ENCODE measurements at places on chromosomes 4 and X.

- DNase-seq = no peak
Observed at GRCh38 chrX:71992711-71993110, 82.1 kb downstream of the NHSL2 start.

- DNase-seq = peak; percentile 42
Observed at GRCh38 chrX:100409610-100410590, at the start of gene PCDH19. PCDH19 (minus strand) TSS chrX:100410273; CDS start chrX:100408597, 1,676 bp downstream.

- DNase-seq = no peak
Observed at GRCh38 chr4:65023081-65023480, 613.8 kb upstream of the TECRL start.

GRCh38 chr4:8893624-8894423 lies 22.2 kb upstream of the HMX1 start:
- no peak for DNase-seq

GRCh38 chr4:90824266-90825150 lies 697.3 kb downstream of the CCSER1 start:
- DNase-seq = no peak

- DNase-seq = no peak
Observed at GRCh38 chr4:122673252-122673651, 52.4 kb upstream of the IL21 start.

DNA sequence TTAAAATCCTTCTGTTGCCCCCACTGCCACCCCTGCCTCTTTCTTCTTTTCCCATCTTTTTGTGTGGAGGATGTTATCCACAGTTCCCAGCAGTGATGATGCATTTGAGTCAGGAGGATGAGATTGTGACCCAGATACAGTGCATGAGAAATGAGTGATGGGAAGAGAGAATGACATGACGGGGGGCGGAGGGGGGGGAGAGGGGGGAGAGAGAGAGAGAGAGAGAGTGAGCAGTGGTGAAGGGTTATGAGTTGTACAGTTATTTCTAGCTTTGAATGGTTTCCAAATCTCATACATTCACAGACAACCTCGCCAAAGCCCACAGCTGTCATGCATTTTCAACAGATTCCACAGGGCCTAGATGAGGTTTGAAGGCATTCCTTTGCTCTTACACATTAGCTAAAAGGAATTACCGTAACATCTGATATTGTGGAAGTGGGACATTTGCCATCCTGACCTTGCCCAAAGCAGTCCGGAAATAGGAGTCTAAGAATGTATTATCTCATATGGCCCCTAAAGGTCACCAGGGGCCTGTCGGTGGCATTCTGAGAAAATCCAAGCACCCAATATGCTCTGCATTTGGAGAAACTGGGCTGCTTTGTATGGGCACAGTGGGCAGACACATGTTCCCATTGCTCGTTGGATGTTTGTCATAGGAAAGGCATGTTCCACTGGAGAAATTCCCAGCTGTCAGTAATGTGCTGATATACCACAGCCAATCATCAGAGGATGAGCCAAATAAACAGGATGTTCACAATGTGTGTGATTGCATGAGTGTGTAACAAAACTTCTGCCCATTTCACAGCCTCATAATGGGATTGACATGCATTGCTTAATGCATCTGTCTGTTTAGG lies 435.8 kb downstream of the SPRY1 start:
- DNase-seq = no peak

GRCh38 chr4:40214038-40214437 lies 17.2 kb downstream of the RHOH start:
- DNase-seq = no peak

- no peak for DNase-seq
Observed at GRCh38 chr4:185235843-185236503, 26.6 kb downstream of the SNX25 start.

DNA sequence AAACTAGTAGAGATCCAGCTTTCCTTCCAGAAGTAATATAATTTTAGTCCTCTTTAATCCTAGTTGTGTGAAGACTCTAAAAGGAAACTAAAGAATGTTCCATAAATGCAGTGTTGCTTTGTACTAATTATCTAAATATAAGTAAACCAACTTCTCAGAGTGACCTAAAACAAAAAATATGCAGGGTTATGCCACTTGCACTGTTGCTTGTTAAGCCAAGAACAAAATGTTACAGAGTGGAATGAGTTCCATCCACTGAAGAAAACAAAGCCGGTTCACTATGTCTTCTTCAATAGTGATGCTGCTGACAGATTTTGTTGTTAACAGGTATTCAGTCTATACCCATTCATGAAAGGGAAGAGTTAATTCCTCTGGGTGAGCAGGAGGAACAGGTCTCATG lies 252.0 kb upstream of the DIAPH2 start:
- no peak for DNase-seq

GRCh38 chrX:150683536-150684146 lies 9.6 kb upstream of the MTMR1 start:
- peak; percentile 24 for DNase-seq

- no peak for DNase-seq
Observed at GRCh38 chrX:34341258-34341657, 209.1 kb upstream of the FAM47A start.

DNA sequence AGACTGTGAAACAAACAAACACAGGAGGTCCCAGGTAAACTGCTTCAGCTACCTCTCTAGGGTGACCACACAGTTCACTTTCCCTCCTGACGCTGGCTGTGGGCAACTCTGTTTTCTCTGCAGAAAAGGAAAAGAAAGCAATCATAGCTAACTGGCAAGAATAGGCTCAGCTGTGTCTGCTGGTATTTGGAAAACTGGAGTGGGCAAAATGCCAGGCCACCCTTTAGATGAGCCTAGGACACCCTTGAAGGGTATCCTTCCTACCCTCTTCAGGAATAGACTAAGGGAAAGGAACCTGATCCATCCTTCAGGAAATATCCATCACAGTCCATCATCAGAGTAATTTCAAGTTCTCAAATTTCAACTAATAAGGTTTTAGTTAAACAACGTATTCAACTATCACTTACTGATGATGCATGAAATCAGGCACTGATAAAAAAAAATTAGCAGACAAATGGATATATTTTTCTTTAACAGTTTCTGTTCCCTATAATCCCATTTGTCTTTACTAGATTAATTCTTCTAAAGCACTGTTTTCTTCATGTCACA lies 60.9 kb downstream of the CAMK2D start:
- no peak for DNase-seq

DNA sequence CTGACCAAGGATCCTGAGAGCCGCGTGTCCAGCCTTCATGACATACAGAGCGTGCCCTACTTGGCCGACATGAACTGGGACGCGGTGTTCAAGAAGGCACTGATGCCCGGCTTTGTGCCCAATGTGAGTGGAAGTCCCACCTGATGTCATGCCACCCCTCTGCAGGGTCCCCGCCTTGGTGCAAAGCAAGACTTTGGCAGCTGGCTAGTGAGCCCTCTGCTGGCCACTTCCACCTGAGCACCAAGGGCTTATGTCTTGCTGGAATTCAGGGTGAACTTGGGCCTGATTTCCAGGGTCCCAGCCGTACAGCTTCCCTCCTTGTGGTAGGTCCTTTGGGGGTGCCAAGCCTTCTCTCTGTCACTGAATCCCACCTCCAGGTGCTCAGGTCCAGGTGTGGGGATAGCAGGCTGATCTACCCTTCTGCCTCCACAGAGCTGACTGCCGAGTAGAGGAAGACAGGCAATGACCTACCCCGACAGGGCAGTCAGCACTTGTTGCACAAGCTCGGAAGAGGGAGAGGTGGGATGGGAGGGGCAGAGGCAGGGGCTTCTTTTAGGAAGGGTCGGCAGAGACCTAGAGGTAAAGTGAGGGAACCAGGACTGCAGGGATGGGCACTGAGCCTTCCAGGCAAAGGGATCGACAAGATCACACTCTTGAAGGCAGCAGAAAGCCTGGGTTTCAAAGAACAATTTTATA lies 248.1 kb downstream of the EVC2 start:
- no peak for DNase-seq

DNA sequence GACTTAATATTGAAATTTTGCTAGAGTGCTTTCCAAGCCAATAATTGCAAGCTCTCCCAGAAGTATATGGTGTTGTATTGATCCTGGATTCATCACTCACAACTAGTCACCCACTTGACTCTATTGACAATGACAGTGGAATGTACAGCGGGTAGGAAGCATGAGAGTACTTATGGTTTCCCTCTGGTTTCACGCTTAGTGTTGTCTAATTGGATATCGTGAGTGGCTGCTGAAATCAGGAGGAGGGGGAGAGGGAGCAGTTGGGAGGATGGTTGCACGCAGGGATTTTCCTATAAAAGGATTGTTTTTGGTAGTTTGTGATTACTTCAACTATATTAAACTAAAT lies 1819.5 kb upstream of the TENM3 start:
- no peak for DNase-seq

DNA sequence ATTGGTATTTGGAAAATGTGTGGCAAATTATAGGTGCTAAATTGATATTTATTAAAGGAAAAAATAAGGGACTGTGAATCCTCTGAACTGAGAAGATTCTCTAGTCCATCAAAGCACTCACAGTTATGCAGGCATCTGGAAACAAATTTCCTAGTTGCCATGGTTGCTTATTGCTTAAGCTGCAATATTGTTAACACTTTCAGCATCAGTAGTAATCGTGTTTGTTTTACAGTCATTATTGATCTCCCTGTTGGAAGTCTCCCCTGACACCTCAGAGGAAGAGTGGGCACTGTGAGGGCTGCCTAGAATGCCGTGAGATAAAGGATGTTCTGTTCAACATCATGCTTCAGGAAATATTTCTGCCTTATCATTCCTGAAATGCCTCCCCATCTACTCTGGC lies 2004.3 kb upstream of the ADGRL3 start:
- DNase-seq = no peak

DNA sequence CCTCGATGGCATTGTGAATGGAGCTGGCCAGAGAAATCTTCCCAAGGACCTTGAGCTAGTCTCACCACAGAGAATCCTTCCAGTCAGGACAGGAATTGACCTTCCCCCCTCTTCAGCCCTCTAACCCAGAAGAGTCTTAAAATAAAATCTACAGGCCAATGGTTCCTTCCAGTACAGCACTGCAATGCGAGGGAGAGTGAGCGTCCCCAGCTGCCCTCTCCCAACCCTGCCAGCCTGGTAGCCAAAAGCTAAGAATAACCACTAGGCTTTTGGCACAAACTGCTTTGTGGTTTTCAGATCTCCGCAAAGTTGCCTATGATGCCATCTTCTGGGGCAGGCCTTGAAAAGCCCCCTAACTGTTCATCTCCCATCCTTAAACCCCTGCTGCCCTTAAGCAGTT lies 175.1 kb downstream of the AR start:
- no peak for DNase-seq

DNA sequence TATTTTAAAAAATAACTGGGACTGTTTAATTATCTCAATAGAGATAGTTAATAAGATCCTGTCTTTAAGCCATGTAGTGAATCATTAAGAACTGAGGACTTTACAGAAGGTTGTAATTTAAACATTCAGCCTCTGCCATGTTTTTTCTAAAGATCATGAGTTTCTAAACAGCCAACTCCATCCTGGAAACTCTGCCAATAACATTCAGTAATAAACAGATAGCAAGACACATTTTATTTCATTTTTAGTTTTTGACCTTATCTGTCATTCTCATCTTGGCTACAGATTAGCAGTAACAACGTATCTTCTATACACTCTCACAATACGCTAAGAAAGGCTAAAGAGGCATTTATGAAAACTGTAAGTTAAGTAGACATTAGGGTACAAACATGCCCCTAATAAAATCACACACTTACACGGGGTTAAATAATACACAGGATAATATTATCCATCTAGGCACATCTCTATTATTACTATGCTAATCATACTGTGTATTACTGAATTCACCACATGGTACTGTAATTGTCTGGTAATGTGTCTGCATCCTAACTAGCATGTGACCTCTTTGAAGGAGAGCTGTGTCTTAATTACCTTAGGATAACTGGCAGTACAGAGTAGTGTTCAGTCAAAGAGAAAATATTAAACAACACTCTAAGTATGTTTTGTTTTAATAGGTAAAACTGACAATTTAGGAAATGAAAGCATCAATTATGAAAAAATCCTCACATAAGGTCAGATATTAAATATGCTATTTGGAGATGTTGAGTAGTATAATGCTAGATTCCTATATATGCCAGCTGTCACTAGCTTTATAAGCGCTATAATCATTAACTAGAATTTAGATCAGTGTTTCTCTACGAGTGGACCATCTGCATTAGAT lies 122.4 kb upstream of the NAP1L5 start:
- no peak for DNase-seq

Data from NCI-H187 (cell line).